ENCODE measurements at places on chromosomes 12 and 14.

DNA sequence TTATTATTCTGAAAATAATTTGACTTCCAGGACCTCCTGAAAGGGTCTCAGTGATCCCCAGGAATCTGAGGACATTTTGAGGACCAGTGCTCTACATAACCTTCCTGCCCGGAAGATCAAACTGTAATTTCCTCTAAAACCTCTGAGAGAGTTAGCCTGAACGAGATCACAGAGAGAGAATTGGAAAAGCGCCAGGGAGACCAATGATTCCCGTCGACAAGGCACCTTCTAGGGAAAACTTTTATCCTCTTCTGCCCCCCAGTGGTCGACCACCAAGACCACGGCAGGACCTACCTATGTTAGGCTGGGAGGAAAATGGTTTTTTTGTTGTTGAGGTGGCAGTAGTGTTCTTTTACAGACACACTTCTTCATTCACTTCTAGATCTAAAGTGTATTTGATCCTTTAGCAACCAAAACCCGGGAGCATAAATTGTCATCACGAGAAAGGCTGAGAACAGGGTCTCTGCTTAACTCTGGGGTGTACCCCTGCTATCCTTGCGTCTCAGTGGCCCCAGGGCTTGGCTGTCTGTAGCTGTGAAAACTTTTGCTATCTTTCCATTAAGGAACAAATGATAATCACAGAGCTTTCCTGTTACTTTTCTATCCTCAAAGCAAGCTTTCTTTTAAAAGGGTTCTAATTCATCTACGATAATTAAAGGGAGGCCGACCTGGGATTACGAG, 62.9 kb upstream of the NID2 start:
- peak; percentile 75 for DNase-seq

DNA sequence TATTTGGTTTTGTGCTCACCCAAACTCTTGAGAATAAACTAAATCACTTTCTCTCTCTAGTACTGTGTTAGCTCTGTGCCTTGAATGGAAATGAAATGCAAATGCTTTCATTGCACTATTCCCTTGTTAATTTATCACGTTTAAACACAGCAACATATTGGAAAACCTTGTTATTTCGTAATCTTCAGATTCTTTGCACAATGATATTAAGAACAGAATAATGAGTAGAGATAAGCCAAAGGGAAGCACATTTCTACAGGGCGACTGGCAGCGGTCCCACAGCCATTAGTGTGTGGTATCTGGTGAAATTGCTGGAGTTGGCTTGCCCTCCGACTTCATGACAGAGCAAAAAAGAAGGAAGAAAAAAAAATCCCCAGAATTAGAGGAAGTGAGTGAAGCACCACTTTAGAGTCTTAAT, 166.1 kb upstream of the E2F7 start:
- DNase-seq, result no peak

DNA sequence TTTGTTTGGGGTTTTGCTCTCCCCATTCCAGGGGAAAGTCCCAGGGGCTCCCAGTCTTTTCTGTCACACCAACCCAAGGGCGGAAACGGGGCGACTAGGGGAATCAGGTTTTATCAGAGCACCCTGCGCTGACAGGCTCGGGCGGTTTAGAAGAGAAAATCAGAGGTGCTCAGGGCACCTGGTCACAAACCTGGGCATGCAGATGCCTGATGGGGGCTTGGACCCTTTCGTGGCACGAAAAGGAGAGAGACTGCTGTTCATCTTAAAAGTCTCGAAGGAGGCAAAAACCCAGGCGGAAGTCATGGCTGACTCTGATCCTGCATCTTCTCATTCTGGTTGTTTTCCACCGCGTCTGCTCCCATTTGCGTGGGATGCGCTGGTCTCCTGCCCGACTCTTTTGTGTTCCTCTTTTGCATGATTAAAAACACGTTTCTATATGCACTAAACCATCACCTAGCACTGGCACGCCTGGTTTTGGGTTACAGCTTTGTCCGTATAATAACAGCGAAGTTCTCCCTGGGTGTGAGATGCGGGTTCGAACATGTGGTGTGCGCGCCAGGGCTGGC, 13.2 kb downstream of the OTX2 start:
- DNase-seq, result no peak

DNA sequence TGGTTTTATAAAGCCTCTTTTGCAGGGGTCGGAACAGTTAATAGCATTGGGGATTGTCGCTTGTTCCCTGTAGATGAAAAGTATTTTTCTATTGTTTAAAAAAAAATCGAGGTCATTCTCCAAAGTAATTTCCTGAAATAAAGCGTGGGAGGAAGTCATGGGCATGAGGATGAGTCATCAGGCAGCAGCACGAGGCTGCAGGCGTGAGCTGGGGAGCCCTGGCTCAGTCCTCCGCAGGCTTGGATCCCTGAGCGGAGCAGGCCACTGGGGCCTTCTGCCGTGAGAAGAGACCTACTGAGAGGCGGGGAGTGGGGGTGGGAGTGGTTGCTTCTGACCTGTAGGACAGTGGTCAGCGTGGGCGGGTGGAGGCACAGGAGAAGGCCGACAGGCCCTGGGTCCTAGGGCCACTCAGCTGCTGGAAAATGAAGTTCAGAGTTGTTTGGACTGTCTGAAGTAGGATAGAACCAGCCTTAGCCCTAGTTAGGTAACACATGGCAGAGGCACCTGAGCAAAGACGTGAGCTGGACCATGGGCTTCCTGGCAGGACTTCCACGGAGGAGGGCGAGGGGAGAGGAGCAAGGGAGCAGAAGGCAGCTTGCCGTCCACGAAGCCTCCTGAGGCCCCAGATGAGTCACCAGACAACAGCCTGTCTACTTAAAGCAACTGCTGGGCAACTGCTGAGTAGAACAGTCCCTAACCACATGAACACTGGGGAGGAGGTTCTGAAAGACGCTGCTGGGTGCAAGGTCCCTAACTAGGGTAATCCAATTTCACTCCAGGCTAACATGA, 21.1 kb upstream of the LGALS3 start:
- no peak for DNase-seq

GRCh38 chr12:12425001-12425400, 68.1 kb downstream of the BORCS5 start:
- no peak for DNase-seq

DNA sequence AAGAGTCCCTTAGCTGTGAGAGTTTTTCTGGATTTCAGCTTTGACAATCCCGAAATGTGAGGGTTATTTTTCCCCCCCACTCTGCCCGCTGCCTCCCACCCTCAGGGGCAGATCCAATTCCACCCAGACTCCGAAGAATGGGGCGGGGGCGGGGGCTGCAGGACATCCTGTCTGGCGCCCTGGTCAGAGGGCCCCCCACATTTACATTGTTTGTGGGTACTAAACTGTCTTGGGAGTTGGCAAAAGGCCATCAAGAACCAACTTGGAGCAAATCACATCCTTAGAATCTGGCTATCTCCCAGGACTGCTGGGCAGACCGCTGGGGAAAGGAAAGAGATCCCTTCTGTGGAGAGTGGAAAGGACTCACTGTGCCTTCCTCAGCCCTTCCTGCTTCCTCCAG, 2.4 kb downstream of the EMP1 start:
- DNase-seq, result no peak

DNA sequence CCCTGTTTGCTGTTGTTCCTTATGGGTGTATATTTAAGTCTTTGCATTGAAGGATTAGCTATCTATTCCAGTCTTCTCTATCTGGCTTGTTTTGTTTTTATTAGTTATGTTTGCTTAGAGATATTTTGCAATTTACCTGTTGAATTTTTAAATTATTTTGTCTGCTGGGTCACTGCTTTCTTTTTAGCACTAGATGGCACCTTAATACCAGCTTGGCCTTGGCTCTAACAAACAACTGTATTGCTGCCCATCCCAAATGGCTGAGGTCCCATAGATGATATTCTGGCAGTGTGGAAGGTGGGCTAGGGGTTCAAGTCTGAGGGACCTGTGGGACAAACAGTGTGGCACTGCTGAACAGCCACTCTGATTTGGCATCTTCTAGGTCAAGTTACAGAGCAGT, 144.0 kb upstream of the FBXO33 start:
- DNase-seq, result no peak

GRCh38 chr12:48940181-48940580, 14.9 kb upstream of the FKBP11 start:
- DNase-seq, result no peak

DNA sequence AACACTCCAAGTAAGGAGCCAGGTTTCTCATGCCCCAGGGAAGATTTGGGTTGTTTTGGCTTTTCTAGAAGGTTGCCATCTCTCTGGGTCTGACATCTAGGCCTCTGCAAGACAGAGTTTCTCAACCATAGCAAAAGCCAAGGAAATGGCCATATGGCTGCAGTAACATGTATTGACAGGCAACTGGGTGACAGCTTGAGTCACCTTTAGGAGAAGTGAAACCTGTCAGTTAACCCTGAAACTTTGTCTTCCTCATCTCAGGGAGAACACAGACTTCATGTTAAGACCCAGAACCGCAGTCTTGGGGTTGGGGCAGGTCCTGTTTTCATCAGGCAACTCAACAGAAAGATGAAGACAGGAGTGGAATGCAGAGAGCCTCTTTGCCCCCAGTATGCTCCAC, 46.0 kb upstream of the PLBD1 start:
- no peak for DNase-seq

DNA sequence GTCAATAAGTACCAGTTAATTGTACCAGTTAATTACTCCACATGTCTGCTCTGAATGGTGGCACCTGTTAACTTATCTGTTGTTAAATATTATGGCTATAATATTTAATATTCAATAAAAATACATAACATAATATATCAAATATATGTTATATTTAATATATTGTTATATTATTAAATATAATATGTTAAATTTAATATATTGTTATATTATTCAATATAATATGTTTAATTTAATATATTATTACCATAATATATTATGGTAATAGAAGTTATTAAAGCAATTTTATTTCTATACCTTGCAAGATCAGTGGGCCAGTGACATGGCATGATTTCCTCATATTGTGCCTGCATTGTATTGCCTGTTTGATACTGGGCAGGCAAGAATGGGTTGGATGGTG, 98.4 kb downstream of the TBC1D30 start:
- no peak for DNase-seq

DNA sequence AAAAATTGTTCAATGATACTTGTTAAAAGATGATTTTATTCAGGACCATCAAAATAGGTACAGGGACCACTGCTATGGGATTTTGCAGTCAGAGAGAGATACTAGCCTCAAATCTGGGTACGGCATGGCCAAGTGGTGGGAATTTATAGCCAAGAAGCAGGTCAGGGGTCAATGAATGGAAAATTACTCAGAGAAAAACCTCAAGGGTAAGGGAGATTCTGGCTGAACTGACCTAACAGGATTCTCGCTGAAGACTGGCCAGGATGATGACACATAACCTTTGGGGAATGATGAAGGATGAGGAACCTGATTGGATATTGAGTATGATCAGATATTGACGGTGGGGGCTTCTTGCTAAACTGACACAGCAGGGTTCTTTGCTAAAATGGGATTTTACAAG, 32.7 kb downstream of the DEPDC4 start:
- DNase-seq, result no peak

- no peak for DNase-seq
Observed at GRCh38 chr12:61161961-61162360, 1098.2 kb upstream of the USP15 start.

GRCh38 chr12:21984375-21984774, 43.1 kb upstream of the ABCC9 start:
- no peak for DNase-seq

DNA sequence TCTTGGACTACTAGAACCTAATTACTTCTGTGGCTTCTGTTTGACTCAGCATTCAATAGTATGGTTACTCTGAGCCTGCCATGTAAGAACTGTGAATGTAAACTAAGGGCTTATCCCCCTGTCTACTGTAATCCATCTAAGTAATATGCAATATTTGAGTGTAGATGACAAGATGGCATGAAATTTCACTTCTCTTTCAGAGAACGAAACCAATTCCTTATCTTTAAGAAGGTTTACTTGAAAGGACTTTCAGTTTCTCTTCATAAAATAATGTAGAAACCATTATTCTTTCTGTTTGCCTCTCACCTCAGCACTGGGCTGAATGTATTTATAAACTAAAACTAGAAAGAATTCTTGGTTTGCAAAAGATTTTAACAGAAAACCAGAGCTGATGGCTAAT, 60.4 kb upstream of the ARID2 start:
- no peak for DNase-seq

DNA sequence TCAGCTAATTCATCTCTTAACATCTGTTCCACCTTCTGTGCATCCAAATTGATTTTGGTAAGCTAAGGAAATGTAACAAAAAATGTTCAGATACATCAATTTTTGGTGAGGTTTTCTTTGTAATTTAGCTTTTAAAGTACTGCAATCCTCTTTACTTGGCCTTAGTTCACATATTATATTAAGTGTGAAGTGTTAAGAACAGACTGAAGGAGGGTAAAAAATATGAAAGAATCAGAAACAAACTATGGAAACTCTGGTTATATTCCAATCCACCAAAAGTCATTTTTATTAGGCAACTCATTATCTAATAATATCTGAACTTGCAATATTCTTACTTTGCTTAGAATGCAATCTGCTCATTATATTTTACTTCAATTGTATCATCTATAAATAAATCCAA, 49.1 kb downstream of the CEP290 start:
- DNase-seq, result no peak

DNA sequence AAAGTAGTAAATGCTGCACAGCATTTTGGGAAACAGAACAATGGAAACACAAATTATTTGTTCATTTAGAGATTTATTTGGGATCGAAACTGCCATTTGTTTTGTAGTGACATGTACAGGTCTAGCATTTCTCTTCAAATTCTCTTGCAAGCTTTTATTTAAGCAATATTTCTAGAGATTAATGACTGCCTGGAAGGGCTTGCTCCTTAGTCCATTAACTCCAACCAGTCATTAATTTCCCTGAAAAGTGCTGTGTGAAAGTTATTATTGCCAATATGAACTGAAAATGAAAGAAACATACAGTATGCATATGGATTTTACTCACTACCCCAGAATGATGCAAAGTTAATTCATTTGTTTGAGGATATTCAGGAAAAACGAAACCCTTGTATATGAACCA, 1349.6 kb upstream of the FLRT2 start:
- DNase-seq, result no peak

DNA sequence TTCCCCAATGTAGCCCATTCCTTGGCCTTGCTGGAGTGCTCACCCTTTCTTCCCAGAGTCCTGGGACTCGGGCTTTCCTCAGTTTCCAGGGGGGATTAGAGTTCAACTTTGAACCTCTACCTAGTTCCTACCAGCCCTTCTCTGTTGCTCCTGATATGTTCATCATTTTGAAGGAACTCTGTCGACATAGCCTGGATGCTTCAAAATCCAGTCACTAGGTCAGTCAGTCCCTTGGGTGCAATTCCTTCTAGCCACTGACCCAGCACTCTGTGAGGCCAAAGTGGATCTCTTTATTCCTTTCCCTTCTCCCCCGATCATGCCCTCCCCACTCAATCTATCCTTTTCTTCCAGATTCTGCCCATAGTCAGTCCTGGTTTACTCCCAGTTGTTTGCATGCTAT, 72.3 kb upstream of the TMCC3 start:
- no peak for DNase-seq
